Putamen (tissue), 1 donor: ENCODE measurements at places on chromosomes 5 and 9.

DNA sequence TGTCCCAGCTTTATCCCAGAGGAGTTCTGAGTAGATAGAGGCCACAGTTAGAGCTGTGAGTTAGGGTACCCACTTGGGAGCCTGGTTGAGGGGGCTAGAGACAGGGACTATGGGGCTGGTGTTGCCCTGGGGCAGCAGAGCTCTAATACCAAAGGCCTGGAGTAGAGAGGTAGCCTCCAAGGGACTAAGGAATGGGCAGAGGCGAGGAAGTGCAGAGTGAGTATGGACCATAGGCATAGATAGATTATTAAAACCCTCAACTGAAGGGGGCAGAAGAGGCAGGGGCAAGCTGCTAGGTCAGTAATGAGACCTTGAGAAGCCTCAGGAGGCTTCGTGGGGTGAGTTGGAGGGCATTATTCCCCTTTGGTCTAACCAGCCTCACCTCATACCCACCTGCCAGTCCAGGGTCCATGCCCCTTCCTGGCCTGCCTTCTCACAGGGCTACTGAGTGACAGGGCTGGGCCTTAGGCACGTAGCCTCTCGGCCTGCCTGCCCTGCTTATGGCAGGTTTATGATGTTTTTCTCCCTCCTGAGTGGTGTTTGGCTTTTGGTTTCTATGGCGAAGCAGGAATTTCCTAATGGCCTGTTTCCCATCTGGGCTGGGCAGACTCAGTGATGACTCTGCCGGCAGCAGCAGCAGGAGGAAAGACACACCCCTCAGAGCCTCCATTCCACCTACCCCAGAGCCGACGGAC, 8.0 kb downstream of the PDLIM4 start:
- no peak for DNase-seq

DNA sequence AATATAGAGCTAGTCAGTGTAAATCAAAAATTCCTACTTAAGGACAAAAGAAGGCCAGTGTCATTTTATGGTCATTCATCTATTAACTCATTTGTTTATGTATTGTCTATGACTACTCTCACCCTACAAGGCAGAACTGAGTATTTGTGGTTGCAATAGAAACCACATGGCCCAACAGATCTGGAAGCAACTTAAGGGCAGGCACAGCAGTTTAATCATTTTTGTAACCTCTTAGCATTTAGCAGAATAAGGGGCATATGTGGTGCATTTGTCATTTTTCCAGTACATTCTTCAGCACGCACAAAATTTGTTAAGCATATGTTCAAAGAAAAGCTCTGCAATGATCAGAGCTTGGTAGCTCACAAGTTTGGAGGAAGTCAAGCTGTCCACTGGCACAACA, 1.1 kb downstream of the FKBP15 start:
- no peak for DNase-seq

DNA sequence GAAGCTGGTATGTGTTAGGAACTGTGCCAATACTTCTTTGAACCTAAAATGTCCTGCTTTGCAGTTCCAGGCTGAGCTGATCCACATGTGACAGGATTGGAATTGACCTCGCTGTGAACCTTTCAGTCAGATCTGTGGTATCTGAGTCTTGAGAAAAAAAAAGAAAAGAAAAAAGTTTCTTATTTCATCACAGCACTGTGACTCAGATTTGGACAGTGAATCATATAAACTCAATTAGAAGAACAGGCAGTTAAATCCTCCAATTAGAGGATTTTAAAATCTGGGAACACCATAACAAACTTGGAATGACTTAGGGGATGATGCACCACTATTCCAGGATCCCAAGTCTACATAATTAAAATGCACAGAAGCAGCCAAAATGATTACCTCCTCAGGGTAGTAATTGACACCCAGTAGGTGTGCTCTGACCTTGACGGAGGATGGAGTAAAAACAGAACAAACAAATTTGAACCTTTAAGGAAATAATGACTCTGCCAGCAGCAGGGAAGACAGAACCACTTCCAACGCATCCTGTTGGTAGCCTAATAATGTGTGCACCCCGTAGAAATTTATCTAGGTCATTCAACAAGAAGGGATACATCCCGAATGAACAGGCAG, 57.8 kb upstream of the RAI14 start:
- no peak for DNase-seq

- no peak for DNase-seq
Observed at GRCh38 chr9:70954126-70954525, 167.3 kb downstream of the TRPM3 start.

- no peak for DNase-seq
Observed at GRCh38 chr9:91943478-91944470, 6.3 kb downstream of the ROR2 start.

DNA sequence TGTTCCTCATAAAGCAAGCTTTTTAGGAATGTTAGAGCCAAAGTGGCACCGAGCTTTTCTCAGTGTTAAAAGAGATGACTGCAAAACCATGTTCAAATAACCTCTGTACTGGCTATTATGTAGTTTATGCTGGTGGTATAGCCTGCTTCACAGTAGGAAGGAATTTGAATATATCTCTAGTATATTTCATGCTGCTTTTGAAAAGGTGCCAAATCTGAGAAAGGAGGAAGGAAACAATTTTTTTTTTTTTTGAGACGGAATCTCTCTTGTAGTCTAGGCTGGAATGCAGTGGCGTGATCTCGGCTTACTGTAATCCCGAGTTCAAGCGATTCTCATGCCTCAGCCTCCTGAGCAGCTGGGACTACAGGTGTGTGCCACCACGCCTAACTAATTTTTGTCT, 13.5 kb downstream of the CREBRF start:
- no peak for DNase-seq

GRCh38 chr5:159189310-159189709, 20.0 kb downstream of the RNF145 start:
- DNase-seq, result no peak

DNA sequence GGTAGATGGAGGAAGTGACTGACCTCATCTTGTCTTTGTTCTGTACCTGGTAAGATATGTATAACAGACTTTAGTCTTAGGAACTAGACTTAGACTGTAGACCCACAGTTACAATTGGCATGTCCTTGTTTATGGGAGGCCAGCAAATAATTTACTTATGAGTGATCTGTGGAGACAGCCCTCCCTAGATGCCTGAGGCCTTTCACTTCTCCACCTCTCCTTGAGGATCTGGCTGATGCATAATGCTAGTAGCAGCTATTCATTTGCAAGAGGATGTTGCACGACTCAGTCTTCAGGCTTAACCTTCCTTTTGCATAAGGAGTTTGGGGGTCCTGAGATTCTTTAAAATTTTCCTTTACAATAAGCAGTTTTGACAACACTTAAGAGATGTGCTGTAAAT, 100.7 kb downstream of the YTHDC2 start:
- no peak for DNase-seq

DNA sequence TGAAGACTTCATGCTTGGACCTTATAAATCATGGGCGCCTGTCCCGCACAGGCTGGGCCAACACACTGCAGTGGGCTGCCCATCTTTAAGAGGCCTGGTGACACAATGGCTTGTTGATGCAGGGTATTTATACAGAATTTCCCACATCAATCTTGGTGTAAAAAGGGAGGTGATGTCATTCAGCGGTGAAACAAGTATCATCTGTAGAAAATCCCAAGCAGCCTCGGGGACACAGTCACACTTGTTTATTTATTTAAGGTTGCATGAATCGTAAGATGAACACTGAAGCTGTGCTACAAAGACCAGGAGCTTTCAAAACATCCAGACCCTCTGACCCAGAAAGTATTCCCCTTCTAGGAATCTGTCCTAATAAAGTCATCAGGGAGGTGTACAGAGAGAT, 40.5 kb downstream of the SMIM23 start:
- no peak for DNase-seq

- no peak for DNase-seq
Observed at GRCh38 chr5:33324667-33325307, 116.0 kb upstream of the TARS1 start.

- DNase-seq, result no peak
Observed at GRCh38 chr9:104923289-104923688, 4.7 kb downstream of the ABCA1 start.

GRCh38 chr5:57550132-57550531, 67.5 kb upstream of the ACTBL2 start:
- no peak for DNase-seq

- DNase-seq, result no peak
Observed at GRCh38 chr9:100670719-100671118, 92.8 kb downstream of the CAVIN4 start.

GRCh38 chr5:36111238-36111637, 40.4 kb downstream of the LMBRD2 start:
- no peak for DNase-seq

DNA sequence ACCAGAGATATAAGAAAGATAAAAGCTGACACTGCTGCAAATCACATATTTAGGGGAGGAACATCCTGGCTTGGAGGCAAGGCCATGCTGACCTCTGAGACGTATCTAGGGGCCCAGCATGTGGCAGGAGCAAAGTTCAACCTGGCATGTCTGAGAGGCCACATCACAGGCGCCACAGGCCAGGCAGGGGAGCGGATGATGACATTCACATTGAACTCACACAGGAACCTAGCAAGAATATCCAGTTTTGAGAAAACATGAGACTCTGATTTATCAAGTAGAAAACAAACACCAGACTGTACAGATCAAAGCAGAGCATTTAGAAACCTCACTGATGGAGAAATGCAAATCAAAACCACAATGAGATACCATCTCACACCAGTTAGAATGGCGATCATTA, 64.2 kb upstream of the STK32A start:
- DNase-seq, result no peak

DNA sequence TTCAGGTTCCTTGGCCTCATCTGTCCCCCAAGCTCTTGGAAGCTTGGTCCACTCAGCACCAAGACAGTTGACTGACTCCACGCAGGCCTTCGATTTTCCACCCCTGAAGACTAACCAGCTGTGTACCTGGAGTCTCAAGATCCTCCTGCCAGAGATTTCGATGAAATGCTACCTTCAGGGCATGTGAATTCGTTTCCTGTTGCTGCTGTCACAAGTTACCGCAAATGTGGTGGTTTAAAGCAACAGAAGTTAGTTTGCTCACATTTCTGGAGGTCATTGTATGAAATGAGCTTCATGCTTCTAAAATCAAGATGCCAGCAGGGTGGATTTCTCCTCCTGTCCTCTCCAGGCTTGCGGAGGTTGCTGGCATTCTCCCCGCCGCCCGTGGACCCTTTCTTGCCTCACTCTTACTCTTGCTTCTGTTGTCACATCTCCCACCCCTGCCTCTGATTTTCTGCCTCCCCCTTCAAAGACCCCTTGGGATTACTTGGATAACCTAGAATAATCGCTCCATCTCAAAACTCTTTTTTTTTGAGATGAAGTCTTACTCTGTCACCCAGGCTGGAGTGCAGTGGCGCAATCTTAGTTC, 27.6 kb upstream of the RETREG1 start:
- no peak for DNase-seq

DNA sequence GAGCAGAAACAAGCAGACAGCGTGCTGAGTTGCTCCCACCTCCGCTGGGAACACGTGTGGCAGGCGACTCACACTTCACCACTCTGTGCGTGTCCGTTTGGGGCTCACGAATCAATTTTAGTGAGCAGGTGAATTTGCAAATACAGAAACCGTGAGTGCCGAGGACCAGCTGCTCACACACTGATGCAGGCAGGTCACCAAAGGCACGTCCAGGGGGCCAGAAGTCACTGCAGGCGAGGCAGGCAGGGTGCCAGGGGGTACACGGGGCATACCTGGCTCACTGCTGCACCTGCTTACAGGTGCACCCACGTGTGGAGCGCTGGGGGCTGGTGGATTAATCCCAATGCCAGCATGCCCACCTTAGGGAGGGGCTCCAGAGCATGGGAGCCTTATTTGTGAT, 68.8 kb downstream of the ZNF354C start:
- DNase-seq, result no peak

GRCh38 chr5:22986281-22986680, 133.1 kb upstream of the CDH12 start:
- DNase-seq, result no peak

DNA sequence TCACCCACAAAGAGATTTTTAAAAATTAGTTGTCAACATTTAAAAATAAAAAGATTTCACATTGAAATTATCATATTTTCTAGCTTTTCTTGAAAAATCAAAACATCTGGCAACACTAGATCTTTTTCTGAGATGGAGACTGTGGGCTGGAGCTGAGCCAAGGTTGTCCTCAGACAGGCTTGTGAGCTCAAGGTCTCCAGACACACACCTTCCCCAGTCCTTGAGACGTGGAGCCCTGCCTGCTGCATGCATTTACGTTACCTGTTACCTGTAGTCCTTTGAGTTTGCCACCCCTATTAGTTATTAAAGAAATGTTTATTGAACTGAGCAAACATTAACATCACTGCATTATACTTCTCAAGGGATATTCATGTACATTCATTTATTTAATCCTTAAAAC, 87.5 kb upstream of the TLE1 start:
- no peak for DNase-seq

- DNase-seq, result no peak
Observed at GRCh38 chr5:74507370-74508005, 133.0 kb downstream of the ENC1 start.

DNA sequence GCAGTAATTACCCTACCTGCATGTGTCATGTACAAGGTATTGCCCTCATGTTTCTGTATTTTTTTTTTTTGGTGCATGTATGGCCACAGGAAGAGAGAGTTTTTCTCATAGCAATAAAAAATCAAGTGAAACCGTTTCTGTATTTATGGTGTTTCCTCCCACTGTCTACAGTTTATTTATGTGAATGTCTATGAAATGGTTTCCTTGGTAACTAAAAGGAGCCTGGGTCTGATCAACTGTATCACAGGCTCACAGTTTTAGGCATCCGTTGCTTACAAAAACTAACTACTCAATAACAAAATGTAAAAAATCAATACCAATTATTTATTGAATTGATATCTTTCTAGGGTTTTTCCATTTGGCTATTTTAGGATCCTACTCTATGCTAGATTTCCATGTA, 464.4 kb downstream of the TAF11L14 start:
- DNase-seq, result no peak

GRCh38 chr5:132017316-132017715, 5.9 kb upstream of the ACSL6 start:
- DNase-seq, result no peak

- DNase-seq, result no peak
Observed at GRCh38 chr5:41087461-41087860, 16.3 kb upstream of the MROH2B start.

GRCh38 chr5:139743804-139744203, 51.8 kb upstream of the PSD2 start:
- DNase-seq, result no peak

GRCh38 chr5:76986825-76987526, 34.1 kb downstream of the CRHBP start:
- no peak for DNase-seq

- DNase-seq, result peak; percentile 10
Observed at GRCh38 chr5:75006865-75007822, 45.2 kb downstream of the GCNT4 start.

DNA sequence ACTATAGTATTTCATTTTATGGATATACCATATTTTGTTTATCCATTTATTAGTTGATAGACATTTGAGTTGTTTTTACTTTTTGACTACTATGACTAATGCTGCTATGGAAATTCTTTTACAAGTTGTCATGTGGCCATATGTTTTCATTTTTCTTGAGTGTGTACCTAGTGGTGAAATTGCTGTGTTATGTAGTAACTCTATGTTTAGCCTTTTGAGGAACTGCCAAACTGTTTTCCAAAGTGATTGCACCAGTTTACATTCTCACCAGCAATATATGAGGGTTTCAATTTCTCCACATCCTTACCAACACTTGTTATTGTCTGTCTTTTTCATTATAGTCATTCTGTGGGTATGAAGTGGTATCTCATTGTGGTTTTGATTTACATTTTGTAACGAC, 75.4 kb downstream of the GRIA1 start:
- DNase-seq, result no peak

GRCh38 chr9:80085668-80086067, 513.9 kb downstream of the TLE4 start:
- DNase-seq, result no peak

- DNase-seq, result no peak
Observed at GRCh38 chr9:136121801-136122200, 3.1 kb upstream of the TMEM250 start.
